Stimulated activated CD8-positive, alpha-beta memory T cell treated with anti-CD3 and anti-CD28 coated beads, Interleukin-7, amount 100 ng/mL, for 4 hours (primary cell): ENCODE measurements at places on chromosomes 11 and 22.

DNA sequence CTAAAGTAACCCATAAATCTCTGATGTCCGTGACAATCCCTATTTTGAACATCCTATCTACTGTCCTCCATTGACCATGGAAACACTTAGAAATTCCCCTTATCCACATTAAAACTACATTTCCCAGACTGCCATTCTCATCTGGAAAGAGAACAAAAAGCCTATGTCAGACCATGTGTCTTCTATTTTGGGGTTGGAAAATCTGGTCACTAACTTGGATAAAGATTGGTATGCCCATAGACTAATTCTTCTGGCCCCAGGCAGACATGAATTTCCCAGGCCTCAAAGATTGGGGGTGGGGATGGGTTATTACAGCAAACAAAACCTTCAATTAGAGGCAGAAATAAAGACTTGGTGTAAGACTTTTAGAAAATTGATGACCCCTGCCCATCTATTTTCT is 30.9 kb upstream of the CREB3L1 start:
- DNase-seq: no peak

GRCh38 chr11:85874265-85874664 is 19.1 kb downstream of the CCDC83 start:
- DNase-seq: no peak

GRCh38 chr11:32671051-32671450 is 87.4 kb downstream of the EIF3M start:
- DNase-seq: no peak

DNA sequence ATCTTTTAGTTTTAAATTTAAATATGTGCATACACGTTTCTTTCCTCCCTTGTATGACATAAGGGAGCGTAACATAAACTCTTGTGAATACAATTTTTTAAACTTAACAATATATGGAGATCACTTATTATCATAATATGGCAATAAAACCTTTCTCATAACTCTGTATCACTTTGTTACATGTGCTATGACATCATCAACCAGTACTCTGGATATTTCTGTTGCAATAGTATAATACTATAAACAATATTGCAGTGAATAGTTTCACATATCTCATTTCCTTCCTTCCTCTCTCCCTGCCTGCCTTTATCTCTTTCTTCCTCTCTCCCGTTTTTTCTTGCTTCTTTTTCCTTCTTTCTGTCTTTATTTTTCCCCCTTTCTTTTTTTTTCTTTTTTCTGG is 1278.0 kb upstream of the CNTN5 start:
- no peak for DNase-seq

DNA sequence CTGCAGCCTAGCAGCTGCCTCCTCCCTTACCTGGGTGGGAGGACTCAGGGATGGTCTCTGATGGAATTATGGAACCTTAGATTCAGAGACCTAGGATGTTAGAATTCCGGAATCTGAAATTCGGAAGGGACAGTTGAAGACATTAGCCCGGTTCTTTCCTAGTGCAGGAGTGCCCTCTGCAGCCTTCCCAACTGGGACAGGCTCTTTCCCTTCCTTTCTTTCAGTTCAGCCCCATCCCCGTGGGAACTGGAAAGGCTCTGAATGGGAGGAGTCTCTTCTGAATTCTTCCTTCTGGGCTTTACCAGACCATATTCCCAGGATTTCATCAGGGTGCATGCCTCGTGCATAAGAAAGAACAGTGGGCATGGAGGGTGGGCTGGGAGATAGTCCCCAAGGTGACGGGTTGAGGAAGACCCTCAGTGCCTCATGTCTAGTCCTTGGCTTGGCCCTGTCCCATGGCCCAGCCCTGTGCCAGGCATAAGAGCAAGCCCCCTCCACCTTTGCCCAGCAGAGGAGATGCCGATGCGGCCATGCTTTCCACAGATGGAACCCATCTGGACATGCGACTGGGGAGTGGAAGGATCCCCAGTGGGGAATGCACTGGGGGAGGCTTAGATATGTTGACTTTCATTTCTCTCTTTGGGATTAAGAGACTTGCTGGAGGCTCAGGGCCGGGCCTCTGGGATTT is 14.4 kb downstream of the DNAJB13 start:
- DNase-seq: no peak

DNA sequence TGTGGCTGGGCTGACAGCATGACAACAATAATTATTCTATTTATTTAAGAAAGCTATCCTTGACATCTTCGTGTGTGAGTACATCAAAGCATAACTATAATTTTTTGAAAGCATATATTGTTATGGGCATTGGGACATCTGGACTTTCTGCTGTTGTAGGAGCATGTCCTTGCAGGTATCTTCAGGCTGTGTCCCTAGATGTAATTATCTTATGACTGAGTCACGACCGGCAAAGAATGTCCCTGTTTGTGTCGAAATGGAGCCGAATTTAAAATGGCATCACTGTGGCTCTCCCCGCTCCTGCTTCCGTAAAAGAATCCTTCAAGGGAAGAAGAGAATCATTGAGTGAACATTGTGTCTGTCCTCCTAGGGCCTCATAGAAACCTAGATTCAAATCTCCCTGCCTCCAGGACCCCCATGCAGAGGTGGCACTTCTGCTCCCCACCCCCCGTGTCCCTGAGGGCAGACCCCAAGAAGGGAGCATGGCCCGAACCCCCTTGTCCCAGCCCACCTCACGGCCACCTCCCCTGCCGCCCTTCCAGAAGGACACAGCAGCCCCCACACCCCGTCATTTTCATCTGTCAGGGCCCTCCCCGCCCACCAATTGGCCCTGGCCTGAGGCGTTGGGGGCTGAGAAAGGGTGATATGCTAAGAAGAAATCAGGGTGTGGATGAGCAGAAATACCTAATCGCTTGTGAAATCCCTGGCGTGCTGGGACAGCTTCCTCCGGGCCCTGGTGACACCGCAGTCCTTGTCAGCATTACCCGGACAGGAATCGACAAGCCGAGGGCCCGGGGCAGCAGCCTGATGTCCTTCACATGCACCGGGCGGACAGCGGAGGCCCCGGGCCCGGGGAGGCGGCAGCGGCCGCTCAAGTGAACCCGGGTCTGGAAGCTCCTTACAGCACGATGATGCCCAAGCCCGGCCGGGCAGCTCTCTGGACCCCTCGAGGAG is 48.6 kb upstream of the SLC22A12 start:
- DNase-seq: no peak

- no peak for DNase-seq
These were observed 498.7 kb downstream of the METTL15 start for GRCh38 chr11:28606930-28607329.

GRCh38 chr11:122700666-122701065 is 45.1 kb downstream of the UBASH3B start:
- no peak for DNase-seq

DNA sequence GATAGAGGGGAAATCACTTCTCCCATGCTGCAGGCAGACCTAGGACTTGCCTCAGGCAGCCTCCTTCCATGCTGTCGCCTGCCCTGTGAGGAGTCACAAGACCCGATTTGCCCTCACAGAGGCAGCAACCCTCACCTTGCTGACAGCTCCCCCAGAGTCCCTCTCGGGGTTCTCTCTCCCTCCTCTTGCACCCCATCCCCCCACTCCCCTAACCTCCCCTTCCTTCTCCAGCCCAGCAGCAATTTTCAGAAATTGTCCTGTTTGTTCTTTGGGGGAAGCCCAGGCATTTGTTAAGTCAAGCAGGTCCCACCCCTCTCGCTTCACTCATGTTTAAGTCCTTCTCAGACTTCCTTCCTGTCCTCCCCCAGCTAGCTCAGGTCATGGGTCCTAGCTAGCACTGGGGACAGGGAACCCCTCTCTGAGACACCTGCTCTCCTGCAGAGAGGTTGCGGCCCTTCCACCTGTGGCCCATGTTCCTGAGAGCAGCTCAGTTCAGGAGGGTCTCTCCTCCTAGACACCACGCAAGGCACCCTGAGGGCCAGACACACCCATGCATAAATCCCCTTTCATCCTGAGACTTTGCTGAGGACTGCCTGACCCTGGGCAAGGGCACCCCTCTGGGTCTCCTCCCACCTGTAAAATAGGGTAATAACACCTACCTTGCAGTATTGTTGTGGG is 6.3 kb upstream of the FXYD2 start:
- no peak for DNase-seq

DNA sequence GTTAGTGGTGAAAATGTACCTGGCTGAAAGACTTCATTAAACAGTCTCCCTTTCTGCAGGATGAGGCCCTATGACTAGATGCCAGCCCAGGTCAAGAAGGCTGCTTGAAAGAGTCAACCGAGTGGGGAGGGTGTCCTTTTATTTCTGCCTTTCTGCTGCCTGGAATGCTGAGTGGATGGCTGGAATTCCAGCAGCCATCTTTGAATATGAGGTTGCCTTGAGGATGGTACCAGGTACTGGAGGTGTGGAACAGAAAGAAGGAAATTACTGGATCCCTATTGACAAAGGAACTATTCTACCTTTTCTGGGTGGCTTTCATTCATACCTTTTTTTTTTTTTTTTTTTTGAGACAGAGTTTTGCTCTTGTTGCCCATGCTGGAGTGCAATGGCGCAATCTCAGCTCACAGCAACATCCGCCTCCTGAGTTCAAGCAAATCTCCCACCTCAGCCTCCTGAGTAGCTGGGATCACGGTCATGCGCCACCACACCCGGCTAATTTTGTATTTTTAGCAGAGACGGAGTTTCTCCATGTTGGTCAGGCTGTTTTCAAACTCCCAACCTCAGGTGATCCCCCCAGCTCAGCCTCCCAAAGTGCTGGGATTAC is 107.3 kb downstream of the RPS6KA4 start:
- DNase-seq: no peak

DNA sequence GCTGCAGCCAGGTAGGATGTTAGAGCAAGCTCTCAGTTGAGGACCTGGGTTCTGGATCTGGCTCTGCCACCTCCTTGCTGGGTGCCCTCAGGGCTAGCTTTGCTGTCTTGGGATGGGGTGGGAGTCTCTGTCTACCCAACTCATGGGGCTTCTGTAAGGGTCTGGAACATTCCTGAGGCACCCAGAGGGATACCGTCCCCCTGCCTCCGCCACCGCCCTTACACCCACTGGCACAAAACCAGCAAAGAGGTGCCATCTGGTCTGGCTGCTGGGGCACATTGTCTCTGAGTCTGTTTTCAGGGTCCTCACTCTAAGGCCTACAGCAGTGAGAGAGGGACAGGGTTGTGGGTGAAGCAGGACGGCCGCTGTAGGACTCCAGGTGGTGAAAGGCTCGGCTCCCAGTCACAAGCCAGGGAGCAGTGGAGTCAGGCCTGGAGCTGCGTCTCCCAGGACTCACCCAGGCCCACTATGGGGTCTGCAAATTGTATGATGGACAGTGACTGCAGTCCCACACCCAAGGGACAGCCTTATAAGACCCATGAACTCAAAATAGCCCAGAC is 84.9 kb downstream of the MORC2 start:
- DNase-seq: no peak

- no peak for DNase-seq
These were observed 107.8 kb downstream of the KIRREL3 start for GRCh38 chr11:126892756-126893155.

DNA sequence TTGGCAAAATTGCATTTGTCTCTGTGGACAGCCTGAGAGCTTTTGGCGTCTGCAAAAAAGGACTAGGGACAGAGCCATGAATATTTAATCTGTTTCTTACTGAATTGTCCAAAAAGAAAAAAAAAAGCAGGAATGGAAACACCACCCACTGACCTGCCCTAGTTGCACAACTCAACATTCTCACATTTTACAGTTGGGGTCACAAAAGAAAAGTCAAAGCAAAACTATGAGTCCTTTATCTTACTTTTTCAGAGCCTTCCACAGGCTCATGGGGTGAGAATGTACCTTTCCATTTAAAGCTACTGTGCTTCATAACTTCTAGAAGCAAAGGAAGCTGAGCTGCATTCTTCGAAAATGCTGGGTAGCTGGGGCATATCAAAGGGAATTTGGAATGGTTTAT is 225.7 kb downstream of the FAM76B start:
- no peak for DNase-seq
